Stimulated activated CD4-positive, alpha-beta T cell treated with anti-CD3 and anti-CD28 coated beads, Interleukin-15, amount 100 ng/mL, for 1 hour (primary cell): ENCODE measurements at places on chromosomes 4 and X.
A peak's percentile ranks its signal among the peaks of the same experiment; 100 is the strongest.

- no peak for DNase-seq
Measured at GRCh38 chr4:86910820-86911684, 18.8 kb upstream of the C4orf36 start.

DNA sequence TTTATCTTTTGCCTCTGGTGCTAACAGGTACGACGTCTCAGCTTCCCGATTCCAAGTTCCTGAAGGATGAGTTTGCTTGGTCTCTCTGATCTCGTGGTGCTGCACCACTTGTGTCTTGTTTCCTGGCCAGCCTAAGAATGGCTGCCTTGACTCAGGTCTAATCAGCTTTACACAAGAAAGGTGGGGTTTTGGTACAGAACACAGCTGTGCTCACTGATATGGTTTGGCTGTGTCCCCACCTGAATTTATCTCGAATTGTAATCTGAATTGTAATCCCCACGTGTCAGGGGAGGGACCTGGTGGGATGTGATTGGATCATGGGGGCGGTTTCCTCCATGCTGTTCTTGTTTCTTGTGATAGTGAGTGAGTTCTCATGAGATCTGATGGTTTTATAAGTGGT is 305.3 kb upstream of the NOCT start:
- DNase-seq, result no peak

- no peak for DNase-seq
Measured at GRCh38 chr4:148452970-148453369, 10.8 kb upstream of the NR3C2 start.

DNA sequence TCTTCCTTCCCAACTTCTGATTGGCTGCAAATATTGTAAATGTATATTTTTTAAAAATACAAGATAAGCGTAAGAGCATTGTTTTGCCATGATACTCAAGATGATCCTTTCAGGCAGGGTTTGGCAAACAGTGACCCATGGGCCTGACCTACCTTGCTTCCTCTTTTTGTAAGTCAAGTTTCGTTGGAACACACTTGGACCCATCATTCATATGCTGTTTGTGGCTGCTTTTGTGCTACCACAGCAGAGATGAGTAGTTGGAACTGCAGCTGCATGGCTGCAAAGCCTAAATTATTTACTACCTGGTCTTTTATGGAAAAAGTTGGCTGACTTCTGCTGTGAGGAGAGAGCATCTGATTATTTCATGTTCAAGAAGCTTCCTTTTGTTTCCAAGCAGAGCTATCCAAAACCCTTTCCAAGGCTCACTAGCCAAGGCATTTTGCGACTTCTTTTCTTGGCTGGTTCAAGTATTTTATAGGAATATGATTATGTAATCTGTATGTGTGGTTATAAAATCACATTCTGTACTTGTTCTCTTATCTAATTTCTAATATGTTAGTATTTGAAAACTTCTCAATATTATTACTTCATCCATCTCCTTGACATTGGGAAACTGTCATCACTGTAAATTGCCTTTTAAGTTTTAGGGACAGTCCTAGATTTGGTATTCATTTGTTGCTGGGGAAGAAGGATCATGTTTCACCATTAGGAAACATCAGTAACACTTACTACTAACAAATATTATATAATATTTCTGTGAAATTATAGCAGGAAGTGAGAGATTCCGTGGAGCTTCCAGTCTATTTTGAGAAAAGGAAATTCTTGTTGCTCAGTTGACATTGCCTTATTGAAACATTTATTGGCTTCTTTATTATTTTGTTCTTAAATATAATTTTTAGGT is 109.2 kb downstream of the ARHGAP10 start:
- no peak for DNase-seq

GRCh38 chr4:141713185-141713584 is 76.8 kb downstream of the IL15 start:
- DNase-seq, result no peak

- no peak for DNase-seq
Measured at GRCh38 chrX:74179499-74179898, 124.5 kb upstream of the ZCCHC13 start.

DNA sequence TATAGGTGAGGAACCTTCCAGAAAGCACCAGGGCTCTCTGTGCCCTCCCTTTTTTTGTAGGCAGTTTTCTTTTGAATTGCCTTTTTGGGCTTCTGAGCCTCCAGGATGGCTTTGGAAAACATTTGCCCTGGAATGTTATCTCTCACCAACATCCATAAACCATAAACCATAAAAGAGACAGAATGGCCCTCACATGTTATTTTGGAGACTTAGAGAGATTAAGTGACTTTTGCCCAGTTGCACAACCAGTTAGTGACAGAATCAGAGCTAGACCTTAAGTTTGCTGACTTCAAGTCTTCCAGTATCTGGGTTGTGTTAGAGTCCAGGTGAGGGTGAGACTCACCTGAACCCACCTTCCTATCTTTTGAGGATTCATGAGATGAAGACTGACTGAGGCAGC is 153.0 kb upstream of the STX18 start:
- DNase-seq, result no peak

DNA sequence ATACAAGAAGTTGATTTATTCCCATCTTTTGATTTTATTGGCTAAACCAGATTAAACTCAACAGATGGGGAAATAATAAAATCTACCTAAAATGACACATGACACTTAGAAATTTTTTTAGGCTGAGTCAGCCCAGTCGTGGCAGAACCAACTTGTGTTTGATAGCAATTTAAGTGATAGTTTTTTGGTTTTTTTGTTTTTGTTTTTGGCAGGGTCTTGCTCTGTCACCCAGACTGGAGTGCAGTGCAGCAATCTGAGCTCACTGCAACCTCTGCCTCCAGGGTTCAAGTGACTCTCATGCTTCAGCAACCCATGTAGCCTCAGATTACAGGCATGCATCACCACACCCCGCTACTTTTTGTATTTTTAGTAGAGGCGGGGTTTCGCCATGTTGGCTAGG is 370.3 kb upstream of the NOCT start:
- no peak for DNase-seq

- DNase-seq, result no peak
Measured at GRCh38 chrX:39975101-39975925, 122.4 kb downstream of the BCOR start.

DNA sequence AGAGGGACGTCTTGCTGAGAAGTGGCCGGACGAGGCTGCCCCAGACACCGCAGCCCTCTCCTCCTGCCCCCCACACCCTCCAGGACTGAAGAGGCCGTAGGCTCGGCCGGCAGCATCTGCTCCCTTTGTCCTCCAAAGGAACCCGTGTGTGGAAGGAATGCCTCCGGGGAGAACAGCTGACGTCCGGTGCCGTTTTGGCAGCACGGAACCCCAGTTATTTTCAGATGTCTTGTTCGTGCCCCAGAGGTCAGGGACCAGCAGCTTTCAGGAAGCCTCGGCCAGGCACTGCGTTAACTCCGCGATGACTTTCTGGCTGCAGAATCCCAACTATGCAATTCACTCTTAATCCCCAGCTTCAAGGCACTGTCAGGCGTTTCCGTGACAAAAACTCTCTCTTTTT is 10.9 kb upstream of the PPP2R3B start:
- DNase-seq, result no peak

- no peak for DNase-seq
Measured at GRCh38 chr4:3476936-3477749, 14.0 kb downstream of the DOK7 start.

GRCh38 chr4:24382381-24382780 is 202.0 kb downstream of the DHX15 start:
- no peak for DNase-seq

DNA sequence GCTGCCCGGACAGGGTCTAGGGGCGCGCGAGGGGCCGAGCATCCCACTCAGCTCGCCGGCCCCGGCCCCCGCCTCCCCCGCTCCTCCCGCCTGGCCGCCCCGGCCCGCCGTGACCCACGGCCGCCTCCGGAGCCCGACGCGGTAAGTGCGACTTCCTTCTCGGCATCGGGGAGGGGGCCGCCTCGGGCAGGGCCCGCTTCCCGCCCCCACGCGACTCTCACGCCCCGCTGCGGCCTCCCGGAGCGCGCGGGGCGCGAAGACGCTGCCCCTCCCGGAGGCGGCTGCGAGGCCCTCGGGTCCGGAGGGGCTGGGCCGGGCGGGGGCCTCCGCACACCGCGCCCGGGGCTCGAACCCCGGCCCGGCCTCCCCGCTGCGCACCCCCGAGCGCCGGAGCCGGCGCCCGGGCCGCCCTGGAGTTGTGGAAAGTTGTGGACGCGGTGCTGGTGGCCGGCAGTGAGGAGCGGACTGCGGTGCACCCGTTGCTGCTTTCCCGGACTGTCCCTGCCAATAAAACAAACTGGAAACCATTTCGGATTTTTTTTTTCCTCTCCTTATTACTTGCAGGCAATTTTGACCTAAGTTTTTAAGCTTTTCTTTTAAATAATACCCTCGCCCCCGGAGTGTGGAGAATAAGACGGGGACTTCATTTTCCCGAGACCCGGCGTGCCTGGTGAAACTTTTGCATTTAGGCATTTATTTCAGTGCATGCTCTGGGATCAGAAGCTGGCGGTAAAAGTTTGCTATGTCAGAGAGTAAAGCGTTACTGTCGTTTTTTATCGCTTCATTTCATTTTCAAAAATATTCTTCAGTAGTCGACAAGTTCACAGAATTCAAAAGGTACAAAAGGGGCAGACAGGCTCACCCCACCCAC is 13.0 kb upstream of the TMEM156 start:
- peak; percentile 15 for DNase-seq

- DNase-seq, result no peak
Measured at GRCh38 chr4:114180481-114180880, 201.0 kb upstream of the ARSJ start.

DNA sequence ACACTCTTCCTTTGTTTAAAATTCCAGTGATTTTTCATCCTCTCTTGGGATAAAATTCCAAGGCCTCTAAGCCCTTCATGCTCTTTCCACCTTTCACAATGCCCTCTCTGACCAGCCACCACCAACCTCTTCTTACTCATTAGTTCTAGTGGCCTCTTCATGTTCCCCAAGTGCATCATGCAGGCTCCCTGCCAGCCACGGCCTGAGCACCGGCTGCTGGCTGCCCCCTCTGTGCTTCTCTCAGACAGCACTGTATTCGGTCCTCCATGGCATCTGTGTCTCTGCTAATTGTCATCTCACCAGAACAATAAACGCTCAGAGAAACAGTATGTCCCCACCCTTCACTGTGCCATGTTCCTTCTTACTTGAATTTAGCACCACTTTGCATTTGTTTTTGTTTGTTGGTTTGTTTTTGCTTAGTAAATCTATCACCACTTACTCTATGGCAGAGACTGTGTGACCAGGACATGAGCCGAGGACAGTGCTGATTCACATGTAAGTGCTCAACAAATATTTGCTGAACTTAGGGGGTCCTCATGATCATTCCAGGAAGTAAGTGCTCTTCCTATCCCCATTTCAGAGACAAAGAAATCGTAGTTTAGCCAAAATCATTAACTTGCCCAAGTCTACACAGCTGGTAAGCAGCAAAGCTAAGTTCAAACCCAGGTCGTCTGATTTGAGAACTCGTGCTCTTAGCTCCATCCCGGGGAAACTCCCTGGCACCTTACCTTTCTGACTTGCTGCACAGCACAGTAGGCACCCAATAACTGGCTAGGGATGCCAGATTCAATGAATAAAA is 77.1 kb upstream of the UCP1 start:
- DNase-seq, result no peak

GRCh38 chr4:128570387-128570975 is 239.0 kb upstream of the JADE1 start:
- DNase-seq, result no peak
